Stimulated activated CD4-positive, alpha-beta T cell treated with anti-CD3 and anti-CD28 coated beads, Interleukin-2, amount 100 ng/mL, for 24 hours (primary cell): ENCODE measurements at places on chromosomes 5 and 9.

DNA sequence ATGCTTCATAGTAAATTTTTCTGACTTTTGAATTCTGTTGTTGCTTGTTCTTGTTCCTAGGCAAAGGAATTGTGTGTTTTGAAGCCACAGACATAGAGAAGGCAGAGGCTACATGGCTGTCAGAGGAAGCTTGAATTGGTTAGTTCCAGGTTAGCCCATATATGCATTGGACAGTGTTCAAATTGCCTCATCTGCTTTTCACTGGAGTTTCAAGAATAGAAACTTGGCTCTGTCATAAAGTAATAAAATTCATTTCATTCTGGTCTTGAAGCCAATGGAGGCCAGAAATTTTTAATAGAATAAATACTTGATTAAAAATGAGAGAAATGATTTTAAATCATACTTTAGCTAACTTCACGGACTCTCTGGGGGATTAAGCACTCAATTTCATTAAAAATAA, 178.0 kb downstream of the YIPF5 start:
- no peak for DNase-seq

DNA sequence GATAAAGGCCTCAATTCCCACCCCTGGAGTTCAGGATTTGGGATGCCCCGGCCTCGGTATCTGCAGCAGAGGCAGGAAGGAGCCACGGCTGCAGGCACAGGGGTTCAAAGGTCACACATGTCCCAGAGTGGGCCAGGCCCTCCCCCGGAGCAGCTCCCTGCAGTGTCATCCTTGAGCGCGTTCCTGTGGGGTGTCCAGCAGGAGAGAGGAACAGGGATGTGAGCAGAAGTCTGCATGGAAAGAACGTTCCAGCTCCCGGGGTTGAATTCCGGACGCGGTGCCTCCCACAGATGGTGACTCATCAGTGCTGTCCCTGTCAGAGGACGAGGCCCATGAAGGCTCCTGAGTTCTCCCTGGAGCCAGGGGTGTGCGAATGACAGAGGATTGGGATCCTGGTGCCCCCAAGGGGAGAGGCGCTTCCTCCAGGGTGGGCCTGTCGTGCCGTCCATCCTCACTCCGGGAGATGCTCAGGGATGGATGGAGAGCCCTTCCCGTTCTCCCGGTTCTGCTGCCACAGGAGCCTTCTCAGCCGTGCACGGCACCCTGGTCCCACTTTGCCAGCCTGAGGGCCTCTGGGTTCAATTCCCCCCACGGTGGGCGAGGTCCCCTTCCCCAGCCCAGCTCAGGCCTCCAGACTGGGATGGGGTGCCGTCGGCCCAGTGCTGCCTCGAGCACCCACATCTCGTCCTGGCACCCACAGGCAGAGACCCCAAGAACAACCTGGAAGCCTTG, 3.1 kb downstream of the LCN1 start:
- no peak for DNase-seq

GRCh38 chr9:76510041-76510440, 51.1 kb downstream of the GCNT1 start:
- no peak for DNase-seq

- DNase-seq: no peak
Observed at GRCh38 chr9:116094846-116095245, 58.7 kb upstream of the PAPPA start.

- DNase-seq: no peak
Observed at GRCh38 chr9:93699650-93700049, 123.3 kb downstream of the PHF2 start.

DNA sequence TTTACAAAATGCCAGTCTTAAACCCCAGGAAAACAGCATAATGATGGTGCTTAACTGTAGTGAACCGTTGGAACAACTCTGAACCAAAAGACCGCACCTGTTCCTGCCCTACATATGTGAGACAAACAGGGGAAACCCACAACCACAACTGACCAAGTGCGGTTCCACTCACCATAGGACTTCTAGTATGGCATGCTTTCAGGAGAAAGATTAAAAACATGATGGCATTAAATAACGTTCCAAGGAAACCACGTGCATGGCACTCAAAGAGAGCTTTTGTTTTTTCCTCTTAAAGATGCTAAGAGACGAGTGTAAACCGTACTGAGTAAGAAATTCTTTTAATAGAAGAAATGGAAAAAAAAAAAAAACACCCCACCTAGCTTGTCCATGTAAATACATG, 119.8 kb downstream of the SSBP2 start:
- peak; percentile 38 for DNase-seq

GRCh38 chr9:107782381-107782780, 292.8 kb upstream of the KLF4 start:
- DNase-seq: no peak
